ENCODE measurements at places on chromosomes 13 and 19.

- DNase-seq: no peak
Measured at GRCh38 chr13:41291246-41291645, 19.8 kb upstream of the NAA16 start.

DNA sequence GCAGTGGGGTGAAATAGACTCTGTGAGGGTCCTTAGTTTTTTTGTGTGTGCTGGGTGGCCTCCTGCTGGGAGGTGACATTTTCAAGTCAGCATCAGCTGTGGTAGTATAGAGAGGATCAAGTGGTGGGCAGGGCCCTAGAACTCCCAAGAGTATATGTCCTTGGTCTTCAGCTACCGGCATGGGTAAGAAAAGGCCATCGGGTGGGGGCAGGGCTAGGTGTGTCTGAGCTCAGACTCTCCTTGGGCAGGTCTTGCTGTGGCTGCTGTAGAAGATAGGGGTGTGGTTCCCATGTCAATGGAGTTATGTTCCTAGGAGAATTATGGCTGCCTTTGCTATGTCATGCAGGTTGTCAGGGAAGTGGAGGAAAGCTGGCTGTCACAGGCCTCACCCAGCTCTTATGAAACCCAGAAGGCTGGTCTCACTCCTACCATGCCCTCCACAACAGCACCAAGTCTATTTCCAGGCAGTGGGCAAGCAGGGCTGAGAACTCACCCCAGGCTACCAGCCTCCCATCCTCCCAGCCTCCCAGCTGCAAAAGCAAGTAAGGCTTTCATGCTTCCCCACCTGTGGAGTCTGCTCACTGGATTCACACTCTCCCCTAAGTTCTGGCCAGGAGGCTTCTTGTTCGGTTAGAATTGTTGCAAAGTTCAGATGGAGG is 130.6 kb upstream of the SOX1 start:
- DNase-seq: no peak

- no peak for DNase-seq
Measured at GRCh38 chr19:39199025-39199424, 2.3 kb downstream of the NCCRP1 start.

GRCh38 chr13:95343944-95344343 is 42.7 kb upstream of the ABCC4 start:
- DNase-seq: peak; percentile 25

- no peak for DNase-seq
Measured at GRCh38 chr19:4367781-4368127, 24.4 kb downstream of the MPND start.

GRCh38 chr13:46087481-46087880 is 17.4 kb downstream of the CPB2 start:
- DNase-seq: no peak

DNA sequence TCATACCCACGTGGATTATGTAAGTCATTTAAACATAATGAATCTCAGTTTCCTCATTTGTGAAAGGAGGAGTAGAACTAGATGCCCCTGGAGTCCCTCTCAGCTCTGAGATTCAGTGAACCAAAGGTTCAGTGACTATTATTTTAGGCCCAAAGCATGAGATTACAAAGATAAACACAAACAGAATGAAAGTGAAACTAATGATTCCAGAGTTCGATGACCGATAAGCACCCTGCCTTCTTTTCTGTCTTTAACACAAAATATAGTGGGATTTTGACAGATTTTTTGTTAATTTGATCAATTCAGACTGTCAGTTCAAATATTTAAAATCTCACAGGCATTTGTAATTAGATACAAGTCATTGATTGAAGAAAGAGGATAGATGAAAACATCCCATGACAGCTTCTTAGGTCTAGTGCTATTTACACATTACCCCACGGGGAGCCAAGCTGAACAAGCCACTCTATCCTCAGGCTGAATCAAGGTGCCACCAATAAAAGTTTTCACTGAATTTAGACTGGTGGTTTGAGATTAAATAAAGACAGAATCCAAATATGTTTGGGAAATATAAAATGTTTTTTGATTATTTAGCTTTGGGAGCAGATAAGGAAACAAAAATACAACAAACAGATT is 64.6 kb upstream of the RAP2A start:
- no peak for DNase-seq

DNA sequence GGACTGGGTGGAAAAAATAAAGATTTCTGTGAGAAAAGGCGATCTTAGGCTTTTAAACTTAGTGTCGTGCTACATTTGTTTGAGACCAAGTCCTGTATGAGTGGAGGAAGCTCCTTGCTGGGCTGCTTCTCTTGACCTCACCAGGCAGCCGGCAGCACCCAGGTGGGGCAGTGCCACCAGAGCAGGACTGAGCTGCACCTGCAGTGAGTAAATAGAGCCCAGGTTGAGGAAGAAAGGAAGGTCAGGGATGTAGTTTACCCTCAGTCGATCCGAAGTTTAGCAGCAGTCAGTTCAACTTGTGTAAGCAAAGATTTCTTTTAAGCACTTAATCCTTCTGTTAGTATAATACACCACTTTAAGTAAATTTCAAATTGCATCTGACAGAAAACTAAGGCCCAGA is 13.6 kb downstream of the HNRNPM start:
- DNase-seq: peak; percentile 53

- DNase-seq: no peak
Measured at GRCh38 chr13:50732712-50733111, 110.8 kb downstream of the DLEU7 start.

- DNase-seq: no peak
Measured at GRCh38 chr13:43089912-43090498, 66.6 kb downstream of the DNAJC15 start.

DNA sequence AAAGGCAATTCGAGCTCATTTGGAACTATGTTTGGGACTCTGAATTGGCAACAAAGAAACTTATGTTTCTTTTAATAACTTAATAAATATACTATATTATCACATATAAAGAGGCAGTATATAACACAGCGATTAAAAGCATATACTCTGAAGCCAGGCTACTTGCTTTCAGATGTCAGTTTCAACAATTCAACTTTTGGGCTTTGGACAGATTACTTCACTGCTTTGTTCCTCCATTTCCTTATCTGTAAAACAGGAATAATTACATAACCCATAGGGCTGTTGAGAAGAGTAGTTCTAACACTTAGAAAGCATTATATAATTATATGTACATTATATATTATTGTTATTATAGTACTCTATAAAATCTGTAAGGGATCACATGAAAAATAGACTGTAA is 107.2 kb downstream of the EDNRB start:
- no peak for DNase-seq

GRCh38 chr13:76129305-76130000 is 493.3 kb downstream of the LMO7 start:
- no peak for DNase-seq

- DNase-seq: no peak
Measured at GRCh38 chr13:51015973-51016372, 95.1 kb downstream of the C13orf42 start.

DNA sequence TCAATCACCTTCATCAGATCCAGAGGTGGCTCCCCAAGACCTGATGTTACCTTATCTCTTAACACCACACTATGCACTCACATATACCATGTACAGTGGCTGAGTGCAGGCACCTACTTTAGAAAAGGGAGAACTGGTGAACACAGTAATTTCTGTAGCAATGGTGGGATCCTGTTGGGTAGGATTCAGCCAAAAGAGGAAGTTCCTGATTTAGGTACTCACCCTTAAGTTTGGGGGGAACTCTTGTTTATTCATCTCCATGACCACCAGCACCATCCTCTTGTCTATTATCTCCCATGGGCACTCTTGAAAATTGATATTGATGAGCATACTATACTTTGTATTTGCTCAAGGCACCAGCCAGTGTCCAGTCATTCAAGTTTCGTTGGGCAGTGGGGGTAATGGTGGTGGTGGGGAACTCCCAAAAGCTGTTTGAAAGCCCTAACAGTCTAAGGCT is 324.4 kb downstream of the LMO7 start:
- no peak for DNase-seq

DNA sequence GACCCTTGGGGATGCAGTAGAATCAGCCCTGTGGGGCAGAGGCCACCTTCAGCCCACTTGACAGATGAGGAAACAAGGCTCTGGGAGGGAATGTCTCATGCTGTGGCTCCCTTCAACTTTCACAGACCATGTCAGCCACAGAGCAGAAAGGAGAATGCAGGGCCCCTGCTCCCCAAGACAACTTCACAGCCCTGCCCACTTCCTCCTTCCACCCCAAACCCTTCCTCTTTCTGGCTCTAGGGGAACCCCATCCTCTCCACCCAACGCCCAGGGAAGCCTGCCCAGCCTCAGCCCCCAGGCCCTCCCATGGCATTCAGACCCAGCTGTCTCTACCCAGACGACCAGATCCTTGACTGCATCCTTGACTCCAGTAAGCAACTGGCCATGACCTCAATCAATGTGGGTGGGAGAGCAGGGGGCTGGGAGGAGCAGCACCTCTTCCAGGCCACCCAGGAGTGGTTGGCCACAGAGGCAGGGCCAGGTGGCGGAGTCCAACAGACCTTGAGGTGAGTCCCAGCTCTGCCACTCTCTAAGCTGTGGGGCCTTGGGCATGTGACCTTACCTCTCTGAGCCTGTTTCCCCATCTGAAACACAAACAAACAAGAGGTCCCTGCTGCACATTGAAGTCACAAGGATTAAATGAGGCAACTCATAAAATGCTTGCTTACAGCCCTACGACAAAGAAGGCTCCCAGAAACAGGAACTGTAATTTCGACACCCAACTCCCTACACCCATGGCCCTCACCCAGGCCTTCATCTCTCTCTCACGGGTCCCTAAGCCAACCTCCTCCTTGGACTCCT is 15.8 kb downstream of the DEDD2 start:
- DNase-seq: peak; percentile 88

GRCh38 chr13:105144020-105144419 is 1391.4 kb downstream of the EFNB2 start:
- DNase-seq: no peak

DNA sequence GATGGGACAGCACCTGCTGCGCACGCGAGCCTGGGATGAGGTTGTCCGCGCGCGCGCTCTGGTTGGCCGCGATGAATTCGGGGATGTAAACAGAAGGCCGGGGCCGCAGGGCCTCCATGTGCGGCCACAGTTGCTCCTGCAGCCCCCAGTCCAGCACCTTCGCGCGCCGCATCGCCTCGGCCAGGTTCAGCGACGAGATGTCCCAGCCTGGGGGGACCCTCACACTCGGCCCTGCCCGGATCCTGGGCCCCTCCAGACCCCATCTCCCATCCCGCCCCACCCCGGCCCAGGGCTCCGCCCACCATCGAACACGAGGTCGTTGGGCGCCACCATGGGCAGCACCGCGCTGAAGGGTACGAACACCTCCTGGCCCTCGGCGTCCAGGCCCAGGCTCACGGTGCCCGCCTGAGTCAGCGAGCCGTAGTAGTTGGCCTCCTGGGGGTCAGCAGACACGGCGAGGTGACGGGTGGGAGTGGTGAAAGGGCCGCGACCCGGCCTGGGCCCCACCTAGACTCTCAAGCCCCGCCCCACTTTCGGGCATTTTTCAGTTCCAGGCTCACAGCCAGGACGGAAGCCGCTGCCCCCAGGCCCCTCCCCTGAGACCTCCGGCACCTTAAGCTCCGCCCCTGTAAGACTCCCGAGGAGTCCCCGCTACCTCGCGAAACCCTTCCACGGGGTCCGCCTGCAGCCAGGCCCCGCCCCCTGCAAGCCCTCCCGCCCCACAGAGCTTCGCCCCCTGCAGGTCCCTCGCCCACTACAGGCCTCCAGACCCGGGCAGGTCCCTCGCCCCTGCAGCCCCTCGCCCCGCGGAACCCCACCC is 1.1 kb downstream of the ISYNA1 start:
- peak; percentile 74 for DNase-seq

GRCh38 chr19:39968789-39969188 is 2.2 kb upstream of the PSMC4 start:
- DNase-seq: no peak

- DNase-seq: no peak
Measured at GRCh38 chr19:33601583-33601982, 20.2 kb upstream of the CHST8 start.

DNA sequence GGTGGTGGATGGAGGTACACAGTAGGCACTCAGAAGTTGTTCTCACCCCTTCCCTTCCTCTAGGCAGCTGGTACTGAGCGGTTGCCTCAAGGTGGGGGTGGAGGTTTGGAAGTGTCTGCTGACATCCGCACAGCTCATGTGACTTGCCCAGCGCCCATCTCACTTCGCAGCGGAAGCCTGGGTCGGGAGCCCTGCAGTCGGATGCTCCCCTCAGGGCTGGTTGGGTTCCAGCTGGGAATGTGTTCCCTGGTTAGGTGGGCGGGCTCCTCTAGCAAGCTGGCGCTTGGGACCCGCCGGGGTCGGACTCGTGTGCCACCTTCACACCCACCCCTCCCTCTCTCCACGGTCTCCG is 10.2 kb downstream of the PPP1R37 start:
- no peak for DNase-seq

DNA sequence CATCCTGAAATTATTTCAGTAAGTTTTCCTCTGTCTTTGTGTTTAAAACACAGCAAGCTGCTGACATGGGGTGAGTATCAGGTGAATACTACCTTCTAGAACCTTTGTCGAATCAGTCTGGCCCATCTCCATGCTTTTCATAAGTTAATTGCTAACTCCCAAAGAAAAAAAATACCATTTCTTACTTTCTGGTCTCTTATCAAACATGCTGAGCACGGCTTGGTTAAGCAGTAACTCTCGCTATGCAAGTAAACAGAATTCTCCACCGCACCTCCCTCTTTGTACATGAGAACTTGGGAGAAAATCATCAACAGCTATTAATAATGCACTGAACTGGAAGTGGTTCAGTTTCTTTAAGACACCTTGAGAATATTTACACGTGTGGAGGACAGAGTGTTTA is 88.6 kb downstream of the FGF9 start:
- DNase-seq: no peak

- DNase-seq: no peak
Measured at GRCh38 chr19:44055870-44056269, 4.0 kb downstream of the ZNF223 start.

GRCh38 chr19:7106711-7107657 is 37.5 kb downstream of the ZNF557 start:
- DNase-seq: no peak

GRCh38 chr13:73369095-73369494 is 310.3 kb downstream of the KLF5 start:
- no peak for DNase-seq

GRCh38 chr13:107650081-107650701 is 565.1 kb downstream of the LIG4 start:
- DNase-seq: peak; percentile 73

GRCh38 chr13:20320885-20321284 is 88.8 kb upstream of the GJB6 start:
- no peak for DNase-seq

GRCh38 chr19:1265615-1266128 is 3.5 kb upstream of the CIRBP start:
- no peak for DNase-seq
